Muscle of arm (tissue), 14 donors: ENCODE measurements at places on chromosomes 16 and 17. TPM values are rescaled to one million over a fixed set of nuclear protein-coding genes. Genes with fewer than 3 reads are reported as not detected.

DNA sequence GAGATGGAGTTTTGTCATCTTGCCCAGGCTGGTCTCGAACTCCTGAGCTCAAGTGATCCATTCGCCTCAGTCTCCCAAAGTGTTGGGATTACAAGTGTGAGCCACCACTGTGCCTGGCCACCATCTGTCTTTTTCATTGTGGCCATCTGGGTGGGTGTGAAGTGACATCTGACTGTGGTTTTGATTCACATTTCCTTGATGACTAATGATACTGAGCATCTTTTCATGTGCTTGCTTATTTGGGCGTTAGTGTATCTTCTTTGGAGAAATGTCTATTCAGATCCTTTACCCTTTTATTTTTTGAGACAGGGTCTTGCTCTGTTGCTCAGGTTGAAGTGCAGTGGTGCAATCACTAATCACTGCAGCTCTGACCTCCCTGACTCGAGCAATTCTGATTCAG is 53.9 kb upstream of the ERN1 start:
- no peak for DNase-seq

DNA sequence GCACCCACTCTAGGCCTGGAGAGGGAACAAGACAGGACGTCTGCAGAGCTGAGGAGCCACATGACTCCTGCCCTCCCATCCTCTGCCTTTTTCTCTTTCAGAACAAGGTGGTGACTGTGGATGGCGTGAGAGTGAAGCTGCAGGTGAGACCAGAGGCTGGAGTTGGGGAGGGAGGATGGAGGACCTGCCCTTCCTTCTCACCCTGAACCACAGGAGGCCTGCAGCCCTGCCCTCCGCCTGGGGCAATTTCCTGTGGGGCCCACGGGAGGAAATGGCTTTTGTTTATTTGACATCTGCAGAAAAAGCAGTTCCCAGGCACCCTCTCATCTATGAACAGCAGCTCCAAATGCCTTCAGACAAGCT is 5.1 kb downstream of the RAB37 start:
- DNase-seq = no peak

GRCh38 chr16:73306901-73307413 is 259.0 kb upstream of the ZFHX3 start:
- DNase-seq = no peak

ST6GALNAC1 gene
- 0.34 TPM for polyA plus RNA-seq

KRTAP9-9 gene
- polyA plus RNA-seq = not detected

HOXB5 gene
- 1.1 TPM for polyA plus RNA-seq
